A673 (cell line): ENCODE measurements at places on chromosomes 2 and 18. TPM values are rescaled to one million over a fixed set of nuclear protein-coding genes. Genes with fewer than 3 reads are reported as not detected.
A peak's percentile ranks its signal among the peaks of the same experiment; 100 is the strongest.

GRCh38 chr2:195106681-195107380 is 550.2 kb upstream of the SLC39A10 start:
- H3K27me3 ChIP-seq: no peaks in the 10 kb centered on the region
- DNase-seq: no peak
- H3K4me1 ChIP-seq: no peaks in the 10 kb centered on the region
- no peak overlapping the region for H3K4me3 ChIP-seq

Gene SKOR2
- total RNA-seq: not detected in 2 replicates

- H3K36me3 ChIP-seq: no peaks in the 10 kb centered on the region
- DNase-seq: no peak
- peaks cover 36% of the 10 kb centered on the region for H3K27me3 ChIP-seq
- H3K4me3 ChIP-seq: no peak overlapping the region
- H3K27ac ChIP-seq: no peak overlapping the region
- H3K4me1 ChIP-seq: no peaks in the 10 kb centered on the region
These were observed 28.2 kb upstream of the MAP2 start for GRCh38 chr2:209395652-209396051.

DNA sequence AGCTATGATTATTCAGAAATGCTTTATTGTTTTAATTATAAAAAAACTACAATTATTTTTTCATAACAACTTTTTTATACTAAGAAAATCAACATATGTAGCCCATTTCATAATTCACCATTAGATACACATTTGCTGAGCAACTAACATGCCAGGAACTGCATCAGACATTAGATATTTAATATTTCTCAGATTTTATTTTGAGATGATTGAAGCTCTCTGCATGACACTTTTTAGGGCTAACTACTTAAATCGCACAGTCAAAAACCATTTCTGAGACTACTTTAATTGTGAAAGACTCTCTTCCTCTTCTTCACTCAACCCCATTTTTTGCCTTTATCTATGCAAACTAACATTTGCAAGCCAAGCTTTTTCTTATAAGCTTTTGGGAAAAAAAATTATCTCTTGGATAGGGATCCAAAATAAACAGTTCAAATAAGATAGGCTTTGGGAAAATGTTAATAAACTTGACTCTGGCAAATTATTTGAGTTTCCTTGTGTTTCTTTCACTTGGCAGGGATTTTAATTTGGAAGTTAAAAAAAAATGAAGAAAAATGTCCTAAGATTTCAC is 9.1 kb upstream of the COL3A1 start:
- H3K4me1 ChIP-seq: peaks cover 17% of the 10 kb centered on the region
- no peaks in the 10 kb centered on the region for H3K36me3 ChIP-seq
- H3K27ac ChIP-seq: no peak overlapping the region
- no peak for DNase-seq

- H3K4me3 ChIP-seq: no peak overlapping the region
- no peaks in the 10 kb centered on the region for H3K4me1 ChIP-seq
- DNase-seq: peak; percentile 67
- no peak overlapping the region for H3K27ac ChIP-seq
- H3K36me3 ChIP-seq: no peaks in the 10 kb centered on the region
These were observed 570.1 kb downstream of the PLCL1 start for GRCh38 chr2:198374375-198375082.

DNA sequence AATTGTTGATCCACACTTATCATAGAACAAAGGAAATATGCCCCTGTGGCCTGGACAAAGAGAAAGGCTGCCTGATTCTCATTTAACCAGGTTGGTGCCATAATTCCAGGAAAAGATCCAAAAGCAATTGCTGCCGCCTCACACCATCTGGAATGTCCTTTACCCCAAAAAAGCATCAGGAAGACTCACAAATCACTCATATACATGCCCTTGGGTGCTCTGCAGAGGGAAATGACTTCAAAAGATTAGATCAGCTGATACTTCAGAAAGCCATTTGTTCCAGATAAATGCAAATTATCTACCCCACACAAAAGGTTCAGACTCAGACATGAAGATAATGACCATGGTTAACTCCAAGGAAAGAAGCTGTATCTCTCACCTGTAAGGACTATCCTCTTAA is 285.8 kb downstream of the C1D start:
- H3K36me3 ChIP-seq: no peaks in the 10 kb centered on the region
- H3K4me3 ChIP-seq: no peak overlapping the region
- no peak overlapping the region for H3K27ac ChIP-seq
- DNase-seq: no peak

DNA sequence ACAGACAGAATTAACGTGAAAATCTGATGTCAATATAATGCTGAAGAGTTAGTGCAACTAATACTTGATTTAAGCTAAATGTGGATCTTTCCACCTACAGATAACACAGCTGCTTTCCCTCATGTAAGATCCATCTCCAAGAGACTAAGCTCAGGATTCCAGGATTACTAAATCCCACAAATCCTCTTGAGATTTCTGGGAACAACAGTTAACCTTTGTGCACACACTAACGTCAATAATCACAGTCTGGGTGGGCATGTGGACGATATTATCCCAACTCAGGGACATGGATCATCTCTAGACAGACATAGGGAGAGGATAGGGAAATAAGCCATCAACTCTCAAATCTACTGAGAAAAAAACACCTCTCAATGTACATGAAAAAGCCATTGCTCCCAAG is 432.6 kb downstream of the SATB2 start:
- no peak overlapping the region for H3K27ac ChIP-seq
- H3K27me3 ChIP-seq: no peaks in the 10 kb centered on the region

- no peaks in the 10 kb centered on the region for H3K36me3 ChIP-seq
- DNase-seq: peak; percentile 65
- no peaks in the 10 kb centered on the region for H3K27me3 ChIP-seq
- H3K4me3 ChIP-seq: no peak overlapping the region
- no peaks in the 10 kb centered on the region for H3K4me1 ChIP-seq
- no peak overlapping the region for H3K27ac ChIP-seq
These were observed 78.8 kb upstream of the GAREM1 start for GRCh38 chr18:32549248-32550110.

DNA sequence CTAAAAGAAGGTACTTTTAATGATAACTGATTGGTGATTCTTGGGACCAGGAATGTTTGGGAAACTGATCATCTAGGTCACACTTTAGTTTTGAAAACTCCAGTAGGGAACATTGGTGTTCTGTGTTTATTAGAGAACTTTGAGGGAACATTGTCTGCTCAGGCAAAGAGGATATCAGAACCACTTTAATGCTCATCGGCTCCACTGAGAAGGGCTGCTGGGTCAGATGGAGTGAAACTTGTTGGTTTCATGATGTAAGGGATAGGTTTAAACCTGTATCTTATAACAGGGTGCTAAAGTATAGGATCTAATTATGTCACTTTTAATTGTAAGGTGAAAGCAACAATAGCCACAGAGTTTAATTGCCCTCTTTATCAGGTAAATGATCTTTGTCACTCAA is 14.2 kb upstream of the POLI start:
- H3K4me3 ChIP-seq: no peak overlapping the region
- H3K27ac ChIP-seq: no peak overlapping the region
- DNase-seq: no peak
- H3K27me3 ChIP-seq: no peaks in the 10 kb centered on the region
- peaks cover 6% of the 10 kb centered on the region for H3K4me1 ChIP-seq

GRCh38 chr18:26185267-26185666 is 41.0 kb upstream of the TAF4B start:
- no peaks in the 10 kb centered on the region for H3K4me1 ChIP-seq
- no peaks in the 10 kb centered on the region for H3K27me3 ChIP-seq
- H3K36me3 ChIP-seq: no peaks in the 10 kb centered on the region
- H3K4me3 ChIP-seq: no peak overlapping the region
- DNase-seq: peak; percentile 1

Gene MATN3
- total RNA-seq: 2.7 and 2.8 TPM in 2 replicates

- H3K27me3 ChIP-seq: no peaks in the 10 kb centered on the region
- no peaks in the 10 kb centered on the region for H3K36me3 ChIP-seq
These were observed 557.5 kb downstream of the DSC3 start for GRCh38 chr18:30485078-30485477.

- no peaks in the 10 kb centered on the region for H3K27me3 ChIP-seq
- H3K4me3 ChIP-seq: no peak overlapping the region
- no peak overlapping the region for H3K27ac ChIP-seq
- H3K4me1 ChIP-seq: no peaks in the 10 kb centered on the region
These were observed 26.2 kb downstream of the DNER start for GRCh38 chr2:229688141-229688540.

Gene ARHGAP28
- total RNA-seq: not detected in 2 replicates

GRCh38 chr2:120132190-120132589 is 91.0 kb downstream of the TMEM185B start:
- no peak overlapping the region for H3K27ac ChIP-seq
- no peaks in the 10 kb centered on the region for H3K4me1 ChIP-seq
- DNase-seq: no peak
- H3K27me3 ChIP-seq: no peaks in the 10 kb centered on the region
- no peaks in the 10 kb centered on the region for H3K36me3 ChIP-seq

Gene PARD6G
- total RNA-seq: 7.9 and 10.2 TPM in 2 replicates

- H3K27ac ChIP-seq: no peak overlapping the region
- DNase-seq: no peak
- H3K27me3 ChIP-seq: no peaks in the 10 kb centered on the region
- H3K4me1 ChIP-seq: no peaks in the 10 kb centered on the region
These were observed 229.3 kb downstream of the HNMT start for GRCh38 chr2:138193416-138194213.
